ENCODE measurements at places on chromosomes 3 and 15. TPM values are rescaled to one million over a fixed set of nuclear protein-coding genes. Genes with fewer than 3 reads are reported as not detected.
A peak's percentile ranks its signal among the peaks of the same experiment; 100 is the strongest.

DNA sequence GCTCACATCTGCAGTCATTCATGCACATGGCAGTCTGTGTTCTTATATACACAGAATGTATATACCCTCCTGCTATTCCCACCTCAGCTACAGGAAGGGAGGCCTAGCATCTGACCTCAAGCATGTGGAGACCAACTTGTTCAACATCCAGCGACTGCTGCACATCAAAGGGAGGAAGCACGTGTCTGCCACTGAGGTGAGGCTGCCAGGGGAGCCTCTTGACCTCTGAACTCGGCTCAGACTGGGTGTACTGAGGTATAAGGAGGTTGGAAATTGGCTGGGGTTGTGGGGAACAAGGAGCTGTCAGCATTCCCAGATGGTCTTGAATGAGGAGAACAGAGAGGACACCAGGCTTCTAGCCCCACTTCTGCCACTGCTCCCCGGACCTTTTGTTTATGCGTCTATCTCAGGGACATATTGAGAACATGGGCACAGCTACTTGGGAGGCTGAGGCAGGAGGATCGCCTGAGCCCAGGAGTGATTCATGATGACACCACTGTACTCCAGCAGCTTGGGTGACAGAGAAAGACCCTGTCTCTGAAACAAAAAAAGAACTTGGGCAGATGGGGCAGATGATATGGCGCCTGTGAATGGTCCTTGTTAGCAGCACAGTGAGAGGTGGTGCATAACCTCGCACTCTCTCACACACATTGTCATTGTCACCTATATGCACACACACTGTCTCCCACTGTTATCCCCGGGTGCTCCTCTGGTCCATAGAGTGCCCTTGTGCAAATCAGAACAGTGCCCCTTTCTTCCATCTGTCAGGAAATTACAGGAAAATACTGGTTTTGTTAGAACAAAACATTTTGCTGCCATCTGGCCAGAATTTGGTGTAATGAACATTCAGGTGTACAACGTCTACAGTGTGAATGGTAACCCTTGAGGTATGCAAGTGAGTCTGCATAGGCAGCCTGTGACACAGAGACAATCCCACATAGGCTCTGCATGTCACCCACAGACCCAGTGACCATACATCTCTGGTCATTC, 5.4 kb downstream of the VILL start:
- no peak overlapping the region for H3K27ac ChIP-seq
- no peak overlapping the region for H3K4me3 ChIP-seq
- H3K36me3 ChIP-seq = peaks cover 5% of the 10 kb centered on the region
- H3K27me3 ChIP-seq = no peaks in the 10 kb centered on the region
- no peak for DNase-seq

GRCh38 chr3:151216641-151217607, 13.9 kb upstream of the GPR171 start:
- no peak overlapping the region for H3K27ac ChIP-seq
- H3K36me3 ChIP-seq = no peaks in the 10 kb centered on the region
- H3K27me3 ChIP-seq = no peaks in the 10 kb centered on the region
- DNase-seq = peak; percentile 37
- peaks cover 5% of the 10 kb centered on the region for H3K4me1 ChIP-seq
- no peak overlapping the region for H3K4me3 ChIP-seq

- H3K4me1 ChIP-seq = peaks cover 8% of the 10 kb centered on the region
- DNase-seq = no peak
- H3K4me3 ChIP-seq = no peak overlapping the region
- H3K27ac ChIP-seq = 0 out of 2 replicates have a peak overlapping the region, but pooled peaks have one; percentile 3
- no peaks in the 10 kb centered on the region for H3K36me3 ChIP-seq
Measured at GRCh38 chr15:49832511-49832910, 211.7 kb downstream of the DTWD1 start.

DNA sequence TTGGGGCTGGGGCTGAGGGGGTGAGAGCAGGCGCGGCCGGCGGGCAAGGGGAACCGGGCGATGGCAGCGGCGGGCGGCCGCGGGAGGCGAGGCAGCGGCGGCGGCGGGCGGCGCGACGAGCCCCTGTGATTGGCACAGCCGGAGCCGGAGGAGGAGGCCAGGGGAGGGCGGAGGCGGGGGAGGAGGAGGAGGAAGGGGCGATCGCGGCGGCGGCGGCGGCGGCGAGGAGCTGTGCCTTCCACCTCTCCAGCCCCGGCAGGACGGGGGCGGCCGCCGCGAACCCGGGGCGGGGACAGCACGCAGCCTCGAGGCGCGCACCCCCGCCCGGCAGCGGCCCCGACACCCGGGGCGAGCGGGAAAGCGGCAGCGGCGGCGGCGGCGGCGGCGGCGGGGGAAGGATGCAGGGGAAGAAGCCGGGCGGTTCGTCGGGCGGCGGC, at the start of gene SLCO3A1:
TSS of gene SLCO3A1 (plus strand) at position 198 of the 437 bp plus-strand sequence.
- no peaks in the 10 kb centered on the region for H3K27me3 ChIP-seq
- H3K27ac ChIP-seq = peak within 1 kb of the TSS; percentile 53
- DNase-seq = peak; percentile 32
- no peaks in the 10 kb centered on the region for H3K36me3 ChIP-seq
- peak within 1 kb of the TSS; percentile 90 for H3K4me3 ChIP-seq

DNA sequence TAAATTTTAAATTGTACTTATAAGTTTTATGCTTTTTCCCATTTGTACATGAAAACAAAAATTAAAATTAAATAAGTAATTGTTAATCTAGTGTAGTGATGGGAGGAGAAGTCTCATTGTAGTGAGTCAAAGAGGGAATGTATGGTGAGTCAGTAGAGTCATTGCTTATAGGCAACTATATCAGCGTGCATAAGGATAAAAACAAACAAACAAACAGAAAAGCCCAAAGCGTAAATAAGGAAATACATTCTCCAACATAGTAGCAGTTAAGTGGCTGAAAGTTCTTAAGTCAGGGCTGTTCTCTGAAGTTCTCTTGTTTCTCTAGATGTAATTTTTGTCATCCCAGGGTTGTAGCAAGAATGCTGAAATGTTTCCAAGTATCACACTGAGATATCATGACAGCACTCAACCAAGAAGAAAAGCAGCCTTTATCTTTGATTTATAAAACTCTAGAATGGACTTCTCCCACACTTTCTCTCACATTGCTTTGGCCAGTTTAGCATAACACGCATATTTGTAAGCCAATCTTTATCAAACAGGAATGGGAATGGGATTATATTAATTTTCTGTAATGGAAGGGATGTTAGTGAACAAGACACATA, 184.1 kb upstream of the TP63 start:
- no peaks in the 10 kb centered on the region for H3K4me1 ChIP-seq
- no peak overlapping the region for H3K27ac ChIP-seq
- no peaks in the 10 kb centered on the region for H3K36me3 ChIP-seq
- DNase-seq = no peak
- H3K4me3 ChIP-seq = no peak overlapping the region

DNA sequence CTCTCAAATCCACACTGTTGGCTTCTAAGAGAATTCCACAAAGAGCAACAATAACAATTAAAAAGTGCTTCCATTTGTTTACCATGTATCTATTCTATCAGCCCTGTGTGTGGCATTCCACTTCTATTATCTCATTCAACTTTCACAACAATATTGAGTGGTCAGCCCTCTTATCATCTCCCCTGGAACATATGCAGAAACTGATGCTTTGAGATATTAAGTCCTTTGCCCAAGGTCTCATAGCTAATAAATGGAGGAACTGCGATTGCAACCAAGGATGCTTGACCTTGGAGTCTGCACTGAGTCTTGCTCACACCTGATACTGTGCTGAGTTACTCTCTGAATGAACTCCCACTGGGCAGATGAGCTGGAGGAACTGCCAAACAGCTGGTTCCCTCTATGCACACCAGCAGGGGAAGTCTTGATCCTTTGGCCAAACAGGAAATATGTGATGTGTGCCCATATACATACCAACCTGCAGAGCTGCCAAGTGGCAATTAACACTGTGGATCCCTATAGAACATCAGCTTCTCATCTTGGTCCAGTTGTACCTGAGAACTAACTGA, 144.7 kb upstream of the WNT5A start:
- no peak overlapping the region for H3K4me3 ChIP-seq
- H3K36me3 ChIP-seq = no peaks in the 10 kb centered on the region
- peaks cover 6% of the 10 kb centered on the region for H3K4me1 ChIP-seq
- no peak overlapping the region for H3K27ac ChIP-seq
- H3K27me3 ChIP-seq = no peaks in the 10 kb centered on the region

DNA sequence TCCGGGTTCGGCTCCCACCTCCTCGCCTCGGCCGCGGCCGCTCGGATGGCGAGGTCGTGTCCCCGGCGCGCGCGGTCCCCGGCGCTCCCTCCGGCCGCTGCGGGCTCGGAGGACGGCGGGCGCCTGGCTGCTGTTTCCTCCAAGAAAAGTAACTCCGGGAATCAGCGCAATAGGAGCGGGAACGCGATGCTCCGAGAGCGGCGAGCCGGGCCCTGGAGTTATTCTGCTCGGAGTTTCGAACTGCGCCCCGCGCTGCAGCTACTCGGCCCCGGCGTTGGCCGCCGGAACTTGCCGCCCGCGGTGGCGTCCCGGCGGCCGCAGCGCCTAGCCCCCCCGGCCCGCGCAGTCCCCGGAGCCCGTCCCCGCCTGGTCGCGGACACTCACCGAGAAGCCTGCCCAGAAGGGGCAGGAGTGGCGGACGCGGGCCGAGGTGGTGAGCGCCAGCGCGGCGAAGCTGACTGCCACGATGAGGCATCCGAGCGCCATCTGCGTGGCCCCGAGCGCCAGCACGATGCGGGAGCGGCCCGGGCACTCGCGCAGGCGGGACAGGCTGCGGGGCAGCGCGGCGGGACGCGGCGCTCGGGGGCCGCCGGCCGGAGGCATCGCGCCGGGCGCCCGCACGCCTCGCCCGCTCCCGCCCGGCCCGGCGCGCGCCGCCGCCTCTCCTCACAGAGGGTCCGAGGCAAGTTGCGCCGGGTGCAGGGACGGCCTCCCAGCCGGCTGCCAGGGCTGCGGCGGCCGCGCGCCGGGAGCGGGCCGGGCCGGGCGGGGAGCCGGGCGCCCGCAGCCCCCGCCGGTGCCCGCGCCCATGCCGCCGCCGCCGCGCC, 251.9 kb downstream of the TJP1 start:
- H3K4me1 ChIP-seq = no peaks in the 10 kb centered on the region
- H3K36me3 ChIP-seq = no peaks in the 10 kb centered on the region
- DNase-seq = no peak

- H3K27ac ChIP-seq = no peak overlapping the region
Measured at GRCh38 chr15:80942746-80943565, 46.7 kb downstream of the MESD start.

- H3K36me3 ChIP-seq = no peaks in the 10 kb centered on the region
- no peak overlapping the region for H3K4me3 ChIP-seq
- H3K27me3 ChIP-seq = peaks cover 5% of the 10 kb centered on the region
- peaks cover 8% of the 10 kb centered on the region for H3K4me1 ChIP-seq
Measured at GRCh38 chr3:54853573-54854404, 74.1 kb downstream of the LRTM1 start.

- H3K4me1 ChIP-seq = peaks cover 11% of the 10 kb centered on the region
- peak overlapping the region; percentile 90 for H3K27ac ChIP-seq
- H3K27me3 ChIP-seq = no peaks in the 10 kb centered on the region
- H3K36me3 ChIP-seq = peaks cover 23% of the 10 kb centered on the region
Measured at GRCh38 chr3:49277383-49277775, 347 bp upstream of the C3orf62 start.

GRCh38 chr3:28672406-28672805, 323.8 kb upstream of the AZI2 start:
- no peak overlapping the region for H3K27ac ChIP-seq
- no peak overlapping the region for H3K4me3 ChIP-seq
- H3K4me1 ChIP-seq = no peaks in the 10 kb centered on the region
- no peaks in the 10 kb centered on the region for H3K36me3 ChIP-seq
- no peak for DNase-seq

GRCh38 chr15:96031426-96032110, 298.9 kb upstream of the NR2F2 start:
- H3K4me3 ChIP-seq = no peak overlapping the region
- H3K27me3 ChIP-seq = peaks cover 6% of the 10 kb centered on the region
- no peaks in the 10 kb centered on the region for H3K36me3 ChIP-seq
- H3K27ac ChIP-seq = no peak overlapping the region

DNA sequence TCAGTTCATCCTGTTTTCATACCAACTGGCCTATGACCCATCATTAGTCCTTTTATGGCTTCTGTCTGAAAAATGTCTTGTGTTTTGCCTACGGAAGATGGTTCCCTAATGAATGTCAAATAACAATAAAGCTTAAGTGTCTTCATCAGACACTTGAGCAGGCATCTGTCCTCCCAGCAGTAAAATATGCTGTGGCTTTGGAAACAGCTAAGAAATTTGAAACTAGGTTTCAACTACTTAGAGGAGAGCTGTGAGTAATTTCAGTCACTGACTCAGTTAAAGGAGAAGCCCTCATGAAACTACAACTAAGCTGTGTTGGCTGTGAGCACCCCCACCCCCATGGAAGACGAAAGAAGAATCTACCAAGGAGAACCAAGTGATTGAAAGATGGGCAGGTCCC, 409.4 kb upstream of the PPP2R3A start:
- no peak overlapping the region for H3K27ac ChIP-seq
- no peak for DNase-seq
- H3K27me3 ChIP-seq = no peaks in the 10 kb centered on the region
- no peak overlapping the region for H3K4me3 ChIP-seq
- H3K36me3 ChIP-seq = no peaks in the 10 kb centered on the region

DNA sequence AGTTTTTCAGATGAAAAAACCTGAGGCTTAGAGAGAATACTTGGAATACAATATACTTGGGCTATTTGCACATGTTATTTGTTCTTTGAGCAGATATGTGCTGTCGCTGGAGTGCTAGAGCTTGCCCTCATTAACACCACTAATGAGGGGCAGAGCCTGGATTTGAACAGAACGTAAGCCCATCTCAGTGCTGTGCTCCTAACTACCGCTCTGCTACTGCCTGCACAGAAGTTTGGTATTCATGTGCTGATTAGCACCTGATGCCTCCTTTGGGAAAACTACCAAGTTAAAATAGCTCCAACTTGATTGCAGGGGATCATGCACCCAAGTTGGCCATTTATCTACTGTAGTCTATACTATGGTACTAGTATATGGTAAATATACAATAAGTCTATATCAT, 3.6 kb downstream of the GPR87 start:
- H3K4me1 ChIP-seq = peaks cover 2% of the 10 kb centered on the region
- H3K27me3 ChIP-seq = no peaks in the 10 kb centered on the region
- H3K27ac ChIP-seq = no peak overlapping the region

DNA sequence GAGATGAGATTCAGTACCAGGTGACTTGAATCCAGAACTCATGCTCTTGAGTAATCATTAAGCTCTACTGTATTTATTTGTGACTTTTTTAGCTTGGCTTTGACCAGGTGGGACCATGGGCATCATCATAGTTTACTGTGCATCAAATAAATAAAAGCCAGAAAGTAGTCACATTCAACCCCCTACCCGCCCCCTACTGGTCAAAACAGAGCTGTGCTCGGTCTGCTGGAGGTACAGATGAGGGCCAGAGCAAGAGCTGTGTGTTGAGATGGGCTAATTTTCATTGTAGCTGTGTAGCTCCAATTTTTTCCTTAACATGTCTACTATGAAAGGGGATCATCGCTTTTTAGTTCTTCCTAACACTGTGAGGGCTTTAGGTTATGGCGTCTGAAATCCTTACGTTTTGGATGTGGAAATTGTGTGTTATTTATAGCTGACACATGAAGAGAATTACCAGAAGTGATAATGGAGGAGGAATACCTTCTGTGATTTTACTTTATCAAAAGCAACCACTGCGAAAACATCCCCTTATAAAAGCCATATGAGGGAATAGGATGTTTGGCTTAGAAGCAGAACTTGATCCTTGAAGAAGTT, 375.1 kb downstream of the PTPRG start:
- DNase-seq = peak; percentile 15
- H3K27me3 ChIP-seq = no peaks in the 10 kb centered on the region
- H3K4me3 ChIP-seq = no peak overlapping the region
- H3K4me1 ChIP-seq = no peaks in the 10 kb centered on the region
- no peak overlapping the region for H3K27ac ChIP-seq

GRCh38 chr3:71451060-71451459, 132.5 kb downstream of the FOXP1 start:
- H3K4me3 ChIP-seq = no peak overlapping the region
- peak; percentile 18 for DNase-seq
- no peaks in the 10 kb centered on the region for H3K27me3 ChIP-seq
- H3K27ac ChIP-seq = no peak overlapping the region

TIGIT gene
- total RNA-seq = not detected

PARP6 gene
- 13.4 TPM for total RNA-seq

FANCD2OS gene
- total RNA-seq = not detected

SLC2A2 gene
- total RNA-seq = not detected
